ENCODE measurements at places on chromosomes 11 and 22.

DNA sequence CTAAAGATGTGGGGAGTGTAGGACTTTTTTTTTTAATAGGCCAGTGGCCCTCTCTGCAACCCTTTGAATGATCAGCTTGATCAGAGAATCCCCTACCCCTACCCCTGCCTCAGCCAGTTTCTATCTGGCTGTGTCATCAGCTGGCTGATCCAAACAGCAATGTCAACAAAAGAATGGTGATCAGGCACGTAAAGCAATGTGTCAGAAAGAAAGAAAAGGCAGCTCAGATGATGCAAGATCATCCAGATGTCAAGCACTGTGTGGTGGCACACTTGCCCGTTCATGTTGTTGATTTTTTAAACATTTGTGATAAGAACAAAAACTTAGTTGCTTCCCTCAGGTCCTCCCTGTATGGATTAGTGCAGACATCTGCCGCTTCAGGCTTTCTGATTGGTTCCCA is 26.3 kb upstream of the EHF start:
- H3K27ac ChIP-seq = no peak overlapping the region
- no peaks in the 10 kb centered on the region for H3K36me3 ChIP-seq
- H3K4me3 ChIP-seq = no peak overlapping the region
- peaks cover 5% of the 10 kb centered on the region for H3K4me1 ChIP-seq
- no peak for DNase-seq

DNA sequence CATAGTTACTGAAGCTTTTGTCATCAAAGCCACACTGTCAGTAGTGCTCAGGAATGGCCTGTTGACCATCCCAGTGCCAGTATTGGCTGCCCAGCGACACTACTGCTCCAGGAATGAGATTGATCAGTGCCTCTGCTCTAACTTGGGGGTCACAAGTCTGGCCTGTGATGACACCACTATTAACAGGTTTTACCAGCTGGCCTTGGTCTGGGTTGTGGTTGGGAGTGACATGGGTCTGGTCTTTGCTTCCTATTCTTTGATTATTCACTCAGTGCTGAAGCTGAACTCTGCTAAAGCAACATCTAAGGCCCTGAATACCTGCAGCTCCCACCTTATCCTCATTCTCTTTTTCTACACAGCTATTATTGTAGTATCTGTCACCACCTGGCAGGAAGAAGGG is 21.5 kb downstream of the OR56B4 start:
- no peaks in the 10 kb centered on the region for H3K27me3 ChIP-seq
- no peak overlapping the region for H3K27ac ChIP-seq
- H3K4me3 ChIP-seq = no peak overlapping the region
- H3K36me3 ChIP-seq = no peaks in the 10 kb centered on the region

DNA sequence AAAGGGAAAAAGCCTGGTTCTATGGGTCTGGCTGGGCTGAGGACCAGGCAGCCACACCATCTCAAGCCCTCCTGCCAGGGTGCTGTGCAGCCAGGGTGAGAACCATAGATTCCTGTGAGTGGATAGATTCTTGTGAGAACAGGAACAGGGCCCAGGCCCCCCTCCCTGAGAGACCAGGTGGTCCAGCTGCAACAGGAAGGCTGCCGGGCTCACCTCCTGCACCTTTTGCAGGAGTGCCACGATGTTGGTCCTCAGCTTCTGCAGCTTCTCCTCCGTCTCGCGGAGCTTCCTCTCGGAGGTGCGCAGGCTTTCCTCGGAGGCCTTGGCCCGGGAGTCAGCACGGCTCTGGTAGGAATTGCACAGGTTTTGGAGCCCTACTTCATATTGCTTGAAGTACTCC is 40.8 kb downstream of the MORC2 start:
- peak; percentile 11 for DNase-seq
- no peaks in the 10 kb centered on the region for H3K36me3 ChIP-seq
- no peaks in the 10 kb centered on the region for H3K27me3 ChIP-seq
- no peaks in the 10 kb centered on the region for H3K4me1 ChIP-seq
- no peak overlapping the region for H3K27ac ChIP-seq

- H3K4me1 ChIP-seq = no peaks in the 10 kb centered on the region
- no peak for DNase-seq
- H3K36me3 ChIP-seq = no peaks in the 10 kb centered on the region
- no peak overlapping the region for H3K4me3 ChIP-seq
Measured at GRCh38 chr11:64107303-64107702, 58.6 kb downstream of the MACROD1 start.

GRCh38 chr11:121449626-121450025 is 2.5 kb upstream of the SORL1 start:
- peaks cover 5% of the 10 kb centered on the region for H3K4me1 ChIP-seq
- H3K27me3 ChIP-seq = no peaks in the 10 kb centered on the region
- H3K36me3 ChIP-seq = no peaks in the 10 kb centered on the region
- DNase-seq = no peak
- no peak overlapping the region for H3K4me3 ChIP-seq
- no peak overlapping the region for H3K27ac ChIP-seq

GRCh38 chr11:79025097-79025496 is 415.7 kb downstream of the TENM4 start:
- no peak overlapping the region for H3K27ac ChIP-seq
- H3K27me3 ChIP-seq = no peaks in the 10 kb centered on the region

DNA sequence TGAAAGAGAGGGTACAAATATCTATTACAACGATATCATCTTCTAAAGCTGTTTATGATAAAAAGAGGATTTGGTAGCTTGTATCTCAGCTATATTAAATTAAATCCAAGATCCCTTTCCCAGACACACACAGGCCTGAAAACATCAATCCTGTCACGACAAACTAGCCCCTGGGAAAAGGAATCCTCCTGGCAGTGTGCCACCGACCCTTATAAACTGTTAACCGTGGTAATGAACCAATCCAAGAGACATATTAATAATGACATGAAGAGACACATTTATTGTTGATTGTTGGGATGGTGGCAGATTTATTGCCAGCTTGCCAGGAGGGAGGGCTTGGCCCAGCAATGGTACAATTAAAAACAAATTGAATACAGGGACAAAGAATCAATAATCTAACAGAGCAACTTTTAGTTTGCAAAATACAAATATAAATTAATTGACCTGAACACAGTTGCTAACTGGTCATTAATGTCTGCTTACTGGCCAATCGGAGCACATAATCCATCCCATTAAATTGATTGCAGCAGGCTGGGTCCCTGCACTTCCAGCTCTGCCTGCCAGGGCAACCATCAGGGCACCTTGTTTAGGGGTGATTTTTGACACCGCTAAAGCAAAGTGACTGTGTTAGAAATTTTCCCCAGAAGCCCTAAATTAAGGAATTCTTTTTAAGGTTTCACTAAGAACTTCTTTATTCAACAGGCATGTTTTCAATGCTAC is 887.6 kb downstream of the OPCML start:
- DNase-seq = no peak
- H3K27ac ChIP-seq = no peak overlapping the region
- H3K4me3 ChIP-seq = no peak overlapping the region
- H3K4me1 ChIP-seq = no peaks in the 10 kb centered on the region

GRCh38 chr11:59283311-59283710 is 70.6 kb upstream of the MPEG1 start:
- H3K27ac ChIP-seq = no peak overlapping the region
- H3K27me3 ChIP-seq = no peaks in the 10 kb centered on the region
- H3K36me3 ChIP-seq = no peaks in the 10 kb centered on the region
- DNase-seq = no peak

DNA sequence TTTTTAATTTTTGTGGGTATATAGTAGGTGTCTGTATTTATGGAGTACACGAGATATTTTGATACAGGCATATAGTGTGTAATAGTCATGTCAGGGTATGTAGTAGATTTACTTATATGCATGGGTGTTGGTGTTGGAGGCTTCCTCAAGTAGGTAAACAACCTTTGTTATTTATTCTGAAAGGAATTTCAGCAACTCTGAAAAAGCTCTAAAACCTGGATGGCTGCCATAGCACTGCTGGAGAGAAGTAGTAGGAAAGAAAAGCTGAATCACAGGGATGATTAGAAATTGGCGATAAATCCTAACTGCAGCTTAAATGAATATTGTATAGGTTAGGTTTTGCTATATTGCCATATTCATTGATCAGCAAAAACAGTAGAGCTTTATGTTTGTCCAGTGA is 44.4 kb upstream of the ST14 start:
- H3K36me3 ChIP-seq = no peaks in the 10 kb centered on the region
- H3K4me3 ChIP-seq = no peak overlapping the region
- H3K4me1 ChIP-seq = no peaks in the 10 kb centered on the region
- no peak overlapping the region for H3K27ac ChIP-seq

- H3K27me3 ChIP-seq = no peaks in the 10 kb centered on the region
- H3K4me1 ChIP-seq = no peaks in the 10 kb centered on the region
- no peak for DNase-seq
- no peaks in the 10 kb centered on the region for H3K36me3 ChIP-seq
Measured at GRCh38 chr11:40162901-40163883, 1296.3 kb downstream of the LRRC4C start.

DNA sequence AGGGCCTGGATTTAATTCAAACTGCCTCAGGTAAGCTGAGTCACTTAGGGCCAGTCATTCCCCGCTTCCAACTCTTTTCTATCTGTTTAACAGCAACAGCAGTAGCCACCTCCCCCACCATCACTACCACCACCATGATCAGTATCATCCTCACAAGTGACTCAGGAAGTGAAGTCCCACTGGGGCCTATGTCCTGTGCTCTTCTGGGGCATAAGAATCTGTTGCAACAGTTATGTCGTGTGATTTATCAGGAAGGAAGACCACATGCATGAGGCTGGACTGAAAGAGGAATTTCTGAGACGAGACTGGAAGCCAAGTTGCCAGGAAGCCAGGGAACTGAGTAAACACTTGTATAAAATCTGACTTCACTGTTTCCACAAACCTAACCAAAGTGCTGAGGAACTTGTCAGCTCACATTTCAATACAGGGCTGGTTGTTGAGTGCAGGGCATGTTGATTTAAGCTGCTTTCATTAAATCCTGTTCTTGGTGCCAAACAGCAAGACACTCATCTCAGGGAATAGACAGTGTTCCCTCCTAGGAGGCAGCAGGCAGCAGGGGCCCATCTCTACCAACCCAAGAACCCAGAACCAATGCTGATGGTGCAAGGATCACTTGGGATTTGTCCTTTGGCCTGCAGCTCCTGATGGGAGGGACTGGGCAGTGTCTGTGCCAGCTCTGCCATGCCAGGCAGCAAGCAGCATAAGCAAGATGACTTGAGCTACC is 226.7 kb upstream of the NARS2 start:
- no peak for DNase-seq
- no peak overlapping the region for H3K27ac ChIP-seq
- no peak overlapping the region for H3K4me3 ChIP-seq
- no peaks in the 10 kb centered on the region for H3K36me3 ChIP-seq

- H3K27ac ChIP-seq = no peak overlapping the region
- no peak overlapping the region for H3K4me3 ChIP-seq
- no peaks in the 10 kb centered on the region for H3K36me3 ChIP-seq
Measured at GRCh38 chr11:3158131-3158591, 6.9 kb downstream of the OSBPL5 start.

DNA sequence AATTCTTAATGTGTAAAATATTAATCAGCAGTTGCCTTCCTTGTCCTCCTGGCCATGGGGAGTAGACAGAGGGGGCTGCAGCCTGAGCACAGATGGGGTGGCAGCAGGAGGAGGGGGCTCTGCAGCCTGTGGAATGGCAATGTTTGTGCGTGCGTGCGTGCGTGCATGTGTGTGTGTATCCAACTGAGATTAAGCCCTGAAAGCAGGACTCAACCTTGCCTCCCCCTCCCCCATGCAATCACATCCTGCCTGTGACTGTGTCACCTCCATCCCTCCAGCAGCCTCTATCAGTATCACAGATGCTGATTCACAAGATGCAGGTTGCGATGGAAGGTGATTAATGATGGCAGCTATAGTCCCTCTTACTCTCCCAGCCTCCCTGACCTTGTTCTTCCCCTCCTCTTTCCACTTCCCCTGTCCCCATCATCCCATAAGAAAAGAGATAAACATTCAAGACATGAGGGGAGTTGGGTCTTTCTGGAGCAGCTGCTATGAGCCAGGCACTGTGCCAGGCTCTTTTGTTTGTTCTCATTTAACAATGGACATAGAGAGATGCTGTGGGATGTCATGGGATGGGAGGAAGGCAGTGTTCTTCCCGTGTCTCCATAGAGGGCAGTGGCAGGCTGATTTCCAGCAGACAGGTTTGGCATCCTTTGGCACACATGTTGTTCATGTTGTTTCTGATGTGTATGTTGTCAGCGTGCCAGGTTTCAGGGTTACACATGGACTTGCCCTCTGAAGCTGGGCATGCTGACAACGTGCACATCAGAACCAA is 43.8 kb upstream of the NECTIN1 start:
- DNase-seq = no peak
- no peak overlapping the region for H3K4me3 ChIP-seq
- peaks cover 7% of the 10 kb centered on the region for H3K4me1 ChIP-seq
- H3K27me3 ChIP-seq = no peaks in the 10 kb centered on the region

GRCh38 chr11:19393941-19394340 is 153.2 kb upstream of the E2F8 start:
- no peaks in the 10 kb centered on the region for H3K36me3 ChIP-seq
- H3K27ac ChIP-seq = no peak overlapping the region
- H3K4me1 ChIP-seq = no peaks in the 10 kb centered on the region
- no peaks in the 10 kb centered on the region for H3K27me3 ChIP-seq
- DNase-seq = no peak

GRCh38 chr11:1815751-1816150 is 19.0 kb upstream of the SYT8 start:
- H3K4me1 ChIP-seq = peaks cover 6% of the 10 kb centered on the region
- no peaks in the 10 kb centered on the region for H3K36me3 ChIP-seq
- H3K27me3 ChIP-seq = no peaks in the 10 kb centered on the region

GRCh38 chr11:118230088-118230487 is 5.3 kb upstream of the JAML start:
- DNase-seq = no peak
- H3K4me3 ChIP-seq = no peak overlapping the region
- no peaks in the 10 kb centered on the region for H3K27me3 ChIP-seq
- H3K27ac ChIP-seq = no peak overlapping the region
- no peaks in the 10 kb centered on the region for H3K36me3 ChIP-seq
- no peaks in the 10 kb centered on the region for H3K4me1 ChIP-seq
